Stimulated activated CD4-positive, alpha-beta T cell treated with anti-CD3 and anti-CD28 coated beads, TNF-alpha, amount 100 ng/mL, for 1 hour (primary cell): ENCODE measurements at places on chromosomes 1 and 21.

- DNase-seq, result no peak
Measured at GRCh38 chr1:147497826-147498225, 43.5 kb upstream of the BCL9 start.

DNA sequence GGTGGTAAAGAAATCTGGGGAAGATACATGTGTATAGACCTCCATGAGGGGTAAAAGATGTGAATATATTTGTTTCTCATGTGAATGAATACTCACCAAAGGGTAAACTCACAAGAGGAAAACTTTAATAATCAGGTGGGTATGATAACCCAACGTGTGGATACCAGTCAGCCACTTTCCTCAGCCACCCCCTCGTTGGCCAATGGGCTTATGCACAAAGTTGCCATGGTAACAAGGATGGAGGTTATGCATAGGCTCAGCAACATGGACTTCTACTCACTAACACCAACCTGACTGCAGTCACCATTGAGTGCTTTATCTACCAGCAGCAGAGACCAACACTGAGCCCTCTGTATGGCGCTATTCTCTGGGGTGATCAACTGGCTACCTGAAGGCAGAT, 424.4 kb downstream of the DUSP10 start:
- no peak for DNase-seq

DNA sequence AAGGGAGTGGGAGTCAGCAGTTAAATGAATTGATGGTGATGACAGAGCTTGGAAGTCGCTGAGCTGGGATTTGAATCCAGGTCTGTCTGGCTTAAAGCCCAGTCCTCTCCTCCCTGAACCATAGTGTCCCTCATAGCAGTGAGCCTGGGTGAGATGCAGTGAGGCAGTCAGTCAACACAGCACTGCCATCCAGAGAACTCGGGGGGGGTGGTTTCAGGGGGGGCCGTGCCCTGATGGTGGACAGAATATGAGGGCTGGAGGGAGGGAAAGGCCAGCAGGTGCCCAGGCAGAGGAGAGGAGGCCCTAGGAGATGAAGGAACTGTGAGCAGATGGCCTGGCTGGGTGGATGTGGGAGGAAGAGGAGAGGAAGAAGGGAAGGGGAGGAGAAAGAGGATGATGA, 405.6 kb downstream of the PTPRU start:
- no peak for DNase-seq

GRCh38 chr1:93435443-93435842, 12.5 kb upstream of the FNBP1L start:
- no peak for DNase-seq
